Activated CD4-positive, CD25-positive, alpha-beta regulatory T cell treated with anti-CD3 and anti-CD28 coated beads, Interleukin-2, amount 50 U/mL, for 72 hours (primary cell): ENCODE measurements at places on chromosomes 12 and 14.

DNA sequence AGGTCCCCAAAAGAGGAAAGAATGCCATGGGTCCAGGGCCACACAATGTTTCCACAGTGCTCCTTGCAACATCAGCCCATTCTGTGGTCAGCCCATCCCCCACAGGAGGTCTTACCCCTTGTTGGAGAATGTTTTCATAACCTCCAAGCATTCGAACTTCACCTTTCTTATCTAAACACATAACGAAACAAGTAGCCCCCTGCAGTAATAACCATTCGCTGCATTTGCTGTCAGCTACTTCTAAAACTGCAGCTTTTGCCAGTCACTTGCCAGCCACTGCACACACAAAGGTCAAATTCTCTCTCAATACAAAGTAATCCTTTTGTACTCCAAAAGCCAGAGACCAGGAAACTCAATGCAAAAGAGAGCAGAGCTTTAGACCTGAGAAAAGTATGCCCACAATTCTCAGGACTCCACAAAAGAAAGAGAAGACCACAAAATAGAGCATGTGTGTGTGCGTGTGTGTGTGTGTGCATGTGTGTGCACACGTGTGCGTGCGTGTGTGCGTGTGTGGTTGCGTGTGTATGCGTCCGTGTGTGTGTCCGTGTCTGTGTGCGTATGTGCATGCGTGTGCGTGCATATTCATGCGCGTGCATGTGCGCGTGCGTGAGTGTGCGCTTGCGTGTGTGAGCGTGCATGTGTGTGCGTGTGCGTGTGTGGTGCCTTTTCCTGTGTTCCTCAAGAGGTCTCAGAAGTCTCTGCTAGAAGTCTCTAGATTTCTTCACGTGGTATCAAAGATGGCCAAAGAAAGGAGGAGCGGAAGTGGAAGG lies 31.7 kb upstream of the NINJ2 start:
- no peak for DNase-seq

DNA sequence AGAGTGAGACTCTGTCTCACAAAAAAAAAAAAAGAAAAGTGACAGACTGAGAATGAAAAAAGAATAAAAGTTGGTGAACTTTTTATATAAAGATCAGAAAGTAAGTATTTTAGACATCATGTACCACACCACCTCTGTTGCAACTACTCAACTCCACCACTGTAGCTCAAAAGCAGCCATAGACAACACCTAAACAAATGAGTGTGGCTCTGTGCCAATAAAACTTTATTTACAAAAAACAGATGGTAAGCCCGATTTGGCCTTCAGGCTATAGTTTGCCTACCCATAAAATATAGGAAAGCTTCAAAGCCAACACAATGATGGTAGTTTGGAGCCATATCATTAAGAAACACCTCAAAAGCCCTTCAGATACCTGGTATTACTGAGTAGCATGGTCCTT lies 154.5 kb upstream of the FOXN3 start:
- DNase-seq: no peak

- DNase-seq: no peak
Observed at GRCh38 chr12:71639341-71639760, 24.3 kb downstream of the ZFC3H1 start.

DNA sequence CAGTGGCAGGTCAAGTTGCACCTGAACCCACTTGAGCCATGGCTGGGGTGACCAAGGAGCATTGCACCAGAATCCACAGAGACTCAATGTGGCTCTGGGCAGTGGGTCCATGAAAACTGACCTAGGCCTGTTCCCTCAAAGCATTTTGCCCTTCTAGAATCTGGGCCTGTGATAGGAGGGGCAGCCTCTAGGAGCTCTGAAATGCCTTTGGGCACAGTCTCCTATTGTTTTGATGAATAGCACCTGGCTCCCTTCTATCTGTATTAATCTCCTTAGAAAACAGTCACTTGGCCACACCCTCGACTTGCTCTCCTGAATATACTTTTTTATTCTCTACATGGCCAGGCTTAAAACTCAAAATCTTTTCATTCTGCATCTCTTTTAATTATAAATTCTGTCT lies 14.1 kb upstream of the KRAS start:
- no peak for DNase-seq

DNA sequence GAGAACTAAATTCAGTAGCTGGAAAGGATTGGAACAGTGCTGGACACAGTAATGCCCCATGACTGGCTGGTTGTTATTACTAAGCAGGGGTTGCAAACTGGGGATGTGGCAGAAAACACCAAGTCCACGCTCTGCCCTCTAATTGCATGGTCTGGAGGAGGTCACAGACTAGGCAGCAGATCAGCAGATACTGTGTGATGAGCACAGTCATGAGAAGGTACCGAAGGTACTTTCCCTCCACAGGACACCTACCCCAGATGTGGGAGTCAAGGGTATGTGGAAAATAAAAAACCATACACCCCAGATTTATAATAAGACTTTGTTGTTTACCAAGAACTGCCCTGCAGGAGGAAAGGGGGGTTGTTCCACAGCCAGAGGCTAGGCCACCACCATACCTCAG lies 175.3 kb downstream of the PELI2 start:
- DNase-seq: no peak

GRCh38 chr14:71362920-71363584 lies 455.8 kb downstream of the PCNX1 start:
- no peak for DNase-seq

- no peak for DNase-seq
Observed at GRCh38 chr14:100713705-100714104, 13.0 kb upstream of the DLK1 start.

DNA sequence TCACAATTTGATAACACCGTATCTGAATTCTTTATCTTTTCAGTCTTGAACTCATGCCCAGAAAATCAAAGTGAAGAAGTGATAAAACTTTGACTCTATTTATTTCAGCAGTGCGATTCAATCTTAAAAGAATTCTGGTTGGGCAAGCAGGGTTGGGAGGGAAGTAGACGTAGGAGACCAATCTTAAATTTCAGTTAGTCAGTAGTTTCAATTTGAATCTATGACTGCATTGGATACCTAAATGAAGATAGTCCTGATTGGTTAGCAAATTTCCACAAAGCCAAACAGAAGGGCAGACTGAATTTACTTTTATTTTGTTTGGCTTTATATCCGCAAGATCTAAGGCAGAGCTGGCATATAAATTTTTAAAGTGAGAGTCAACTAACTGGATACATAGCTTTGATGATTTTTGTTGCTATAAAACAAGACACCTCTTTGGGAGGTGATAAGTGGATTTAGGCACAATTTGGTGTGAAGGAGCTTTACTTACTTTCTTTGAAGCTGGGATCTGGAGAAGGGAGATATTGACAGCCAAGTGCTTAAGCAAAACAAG lies 2.6 kb downstream of the ACSS3 start:
- DNase-seq: no peak

DNA sequence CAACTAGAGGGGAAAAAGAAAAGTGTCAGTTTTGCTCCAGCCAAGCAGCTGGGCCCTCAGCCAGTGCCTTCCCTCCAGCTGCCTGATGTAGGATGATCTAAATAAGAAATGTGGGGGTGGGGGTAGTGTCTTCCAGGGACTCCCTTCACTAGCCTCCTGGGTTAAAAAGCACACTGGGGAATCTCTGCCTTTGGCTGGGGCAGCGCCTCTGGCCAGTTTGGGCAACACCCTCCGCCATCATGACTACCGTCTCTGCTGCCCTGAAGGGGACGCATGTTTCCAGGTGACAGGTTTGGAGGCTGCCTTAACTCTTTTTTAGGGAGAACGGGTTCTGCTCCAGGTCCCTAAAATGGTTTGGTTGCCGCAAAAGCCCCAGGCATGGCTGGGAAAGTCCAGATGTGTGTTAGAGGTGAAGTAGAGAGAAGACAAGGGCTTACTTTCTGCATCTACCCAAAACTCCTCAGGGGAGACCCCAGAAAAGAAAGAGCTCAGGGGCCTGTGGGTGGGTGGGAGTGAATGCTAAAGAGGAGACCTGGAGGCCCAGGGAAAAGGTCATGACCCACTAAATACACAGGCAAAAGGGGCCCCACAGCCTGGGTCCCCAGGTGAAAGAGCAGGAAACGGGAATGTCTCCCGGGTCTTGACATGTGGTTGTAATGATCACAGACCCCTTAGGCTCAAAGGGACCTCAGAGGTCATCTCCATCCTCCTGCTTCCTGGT lies 132.8 kb upstream of the CCND2 start:
- no peak for DNase-seq

- DNase-seq: no peak
Observed at GRCh38 chr14:68824207-68824516, 31.3 kb upstream of the ZFP36L1 start.

DNA sequence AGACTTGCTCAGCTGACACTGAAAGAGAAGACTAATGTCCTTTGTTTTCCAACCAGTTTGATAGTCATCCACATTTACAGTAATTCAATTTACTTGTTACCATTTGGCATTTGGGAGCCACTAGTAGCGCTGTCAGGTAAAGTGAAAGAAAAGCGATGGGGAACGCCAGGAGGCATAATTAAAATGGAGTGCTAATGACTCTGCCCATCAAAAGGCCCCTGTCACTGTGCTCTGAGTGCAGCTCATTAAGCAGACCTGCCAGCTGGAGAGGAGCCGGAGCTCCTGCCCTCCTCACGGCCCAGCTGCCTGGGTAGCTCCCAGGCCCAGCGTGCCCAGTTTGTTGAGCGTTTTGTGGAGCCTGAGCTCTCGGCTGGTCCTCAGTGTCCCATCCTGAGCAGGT lies 463.6 kb upstream of the CCDC196 start:
- DNase-seq: no peak

- no peak for DNase-seq
Observed at GRCh38 chr14:45699471-45699870, 446.5 kb upstream of the MIS18BP1 start.
